CD4-positive, CD25-positive, alpha-beta regulatory T cell (primary cell): ENCODE measurements at places on chromosomes 5 and 9. TPM values are rescaled to one million over a fixed set of nuclear protein-coding genes. Genes with fewer than 3 reads are reported as not detected.

The KCNT1 gene
- not detected for polyA plus RNA-seq

The SLC6A3 gene
- not detected for polyA plus RNA-seq

The TJP2 gene
- polyA plus RNA-seq: 5.3 TPM

The PCDHGB4 gene
- not detected for polyA plus RNA-seq

The PKD2L2 gene
- polyA plus RNA-seq: 0.56 TPM

The TSLP gene
- not detected for polyA plus RNA-seq

The SPATA31A5 gene
- not detected for polyA plus RNA-seq

The IL4 gene
- polyA plus RNA-seq: 1.6 TPM

The PCDHGA5 gene
- 0.08 TPM for polyA plus RNA-seq

The WNT8A gene
- polyA plus RNA-seq: not detected

The PCDHB15 gene
- polyA plus RNA-seq: not detected

- DNase-seq: no peak
Observed at GRCh38 chr5:125209650-125210049, 463.2 kb upstream of the ZNF608 start.

DNA sequence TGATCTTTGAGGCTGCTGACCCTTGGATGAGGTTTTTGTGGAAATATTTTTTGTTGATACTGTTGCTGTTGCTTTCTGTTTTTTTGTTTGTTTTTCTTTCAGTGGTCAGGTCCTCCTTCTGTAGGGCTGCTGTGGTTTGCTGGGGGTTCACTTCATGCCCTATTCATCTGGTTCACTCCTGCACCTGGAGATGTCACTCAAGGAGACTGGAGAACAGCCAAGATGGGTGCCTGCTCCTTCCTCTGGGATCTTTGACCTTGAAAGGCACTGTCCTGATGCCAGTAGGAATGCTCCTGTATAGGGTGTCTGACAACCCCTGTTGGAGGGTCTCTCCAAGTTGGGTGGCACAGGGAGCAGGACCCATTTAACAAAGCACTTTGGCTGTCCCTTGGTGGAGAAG lies 67.0 kb upstream of the ACTBL2 start:
- DNase-seq: no peak

DNA sequence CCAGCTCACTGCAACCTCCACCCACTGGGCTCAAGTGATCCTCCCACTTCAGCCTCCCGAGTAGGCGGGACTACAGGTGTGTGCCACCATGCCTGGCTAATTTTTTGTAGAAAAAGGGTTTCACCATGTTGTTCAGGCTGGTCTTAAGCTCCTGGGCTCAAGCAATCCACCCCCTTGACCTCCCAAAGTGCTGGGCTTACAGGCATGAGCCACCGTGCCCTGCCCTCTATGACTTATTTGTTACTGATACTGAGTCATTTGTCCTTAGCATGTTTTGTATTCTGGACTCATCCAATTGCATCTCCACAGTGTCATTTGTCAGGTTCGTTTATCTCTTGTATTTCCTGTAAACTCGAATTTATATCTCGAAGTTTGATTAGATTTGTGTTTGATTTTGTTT lies 2.7 kb upstream of the ITK start:
- no peak for DNase-seq

DNA sequence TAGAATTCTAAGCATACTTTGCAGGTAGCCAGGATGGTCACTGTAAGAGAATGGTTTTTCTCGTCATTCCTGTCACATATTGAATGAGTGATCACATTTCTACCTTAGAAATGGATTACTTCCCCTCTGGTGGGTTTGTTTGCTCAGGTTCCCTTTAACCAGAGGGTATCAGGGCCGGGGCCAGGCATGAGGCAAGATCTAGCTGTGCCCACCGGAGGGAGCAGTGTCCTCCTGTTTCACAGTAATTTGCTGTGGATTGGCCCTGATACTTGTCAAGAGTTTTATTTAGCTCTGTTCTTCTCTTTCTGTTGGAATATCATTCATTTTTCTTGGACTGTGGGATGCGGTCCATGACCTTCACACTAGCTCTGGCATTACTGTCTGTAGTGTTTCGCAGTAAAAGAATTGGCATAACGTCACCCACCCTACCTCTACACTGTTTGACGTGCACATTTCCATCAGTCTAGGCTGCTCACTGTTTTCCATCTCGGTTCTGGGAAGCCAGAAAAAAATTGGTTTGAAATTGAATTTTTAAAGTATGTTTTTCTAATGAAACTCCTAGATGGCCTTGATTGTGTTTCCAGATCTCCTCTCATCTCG lies 42.4 kb upstream of the ZBED3 start:
- no peak for DNase-seq

GRCh38 chr5:21684992-21685391 lies 1168.2 kb downstream of the CDH12 start:
- no peak for DNase-seq

DNA sequence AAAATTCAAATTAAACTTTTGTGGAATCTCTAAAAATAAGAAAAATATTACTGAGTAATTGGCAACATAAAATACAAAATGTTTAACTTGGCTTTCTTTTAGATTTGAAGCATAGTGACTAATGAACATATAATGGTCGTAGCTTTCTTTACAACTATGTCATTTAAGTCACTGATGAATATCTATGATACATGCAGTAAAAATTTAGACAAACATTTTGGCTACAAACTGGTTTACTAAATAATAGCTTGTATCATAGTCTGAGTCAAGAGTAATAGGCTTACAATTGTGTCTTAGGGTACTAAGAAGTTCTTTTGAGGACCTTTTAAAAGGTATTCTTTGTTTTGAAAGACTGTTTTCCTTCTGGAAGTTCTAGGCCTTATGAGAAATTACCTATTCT lies 2.0 kb upstream of the APC start:
- DNase-seq: no peak

- peak; percentile 22 for DNase-seq
Observed at GRCh38 chr5:102681403-102681983, 73.6 kb upstream of the PAM start.

- DNase-seq: no peak
Observed at GRCh38 chr9:131098391-131099101, 2.2 kb downstream of the AIF1L start.

GRCh38 chr9:15349892-15350761 lies 43.1 kb upstream of the TTC39B start:
- DNase-seq: no peak

DNA sequence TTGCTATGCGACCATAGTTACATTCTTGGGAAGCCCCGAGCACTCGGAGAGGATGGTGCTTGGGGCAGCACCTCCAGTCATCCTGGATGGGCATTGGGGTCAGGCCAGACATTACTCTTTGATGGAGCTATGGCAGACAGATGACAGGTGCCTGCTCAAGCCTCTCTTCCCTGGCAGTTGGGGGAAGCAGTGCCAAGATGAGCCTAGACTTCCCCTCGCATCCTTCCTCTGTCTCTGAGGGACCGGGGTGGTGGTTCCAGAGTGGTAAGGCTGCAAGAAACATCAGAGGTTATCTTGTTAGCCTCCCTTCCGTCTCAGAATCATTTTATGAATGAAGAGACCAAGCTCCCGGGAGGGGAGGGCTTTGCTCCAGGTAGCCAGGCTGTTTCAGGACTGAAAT lies 2.8 kb upstream of the HMCN2 start:
- DNase-seq: no peak

DNA sequence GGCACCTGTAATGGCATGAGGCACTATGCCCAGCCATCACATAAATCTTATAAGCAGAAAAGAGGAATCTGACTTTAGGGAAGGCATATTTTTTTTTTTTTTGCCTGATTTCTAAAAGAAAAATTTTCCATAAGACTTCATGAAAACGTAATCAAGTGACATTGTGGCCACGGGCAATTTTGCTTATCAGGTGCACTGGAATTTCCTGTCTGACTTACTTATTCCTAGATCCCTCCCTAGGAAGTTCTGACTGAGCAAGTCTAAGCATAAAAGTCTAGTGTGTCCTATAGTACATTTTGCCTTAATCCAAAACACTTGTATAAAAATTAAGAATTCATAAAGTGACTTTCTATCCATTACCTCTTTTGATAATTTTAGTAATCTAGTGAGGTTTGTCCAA lies 12.5 kb downstream of the C5orf46 start:
- DNase-seq: no peak

GRCh38 chr5:169629847-169630548 lies 7.1 kb upstream of the DOCK2 start:
- no peak for DNase-seq

GRCh38 chr5:159978358-159978757 lies 30.6 kb upstream of the TTC1 start:
- no peak for DNase-seq

- DNase-seq: no peak
Observed at GRCh38 chr9:136046554-136046920, 48.6 kb downstream of the NACC2 start.

- no peak for DNase-seq
Observed at GRCh38 chr5:116248432-116248831, 163.6 kb downstream of the COMMD10 start.

- no peak for DNase-seq
Observed at GRCh38 chr9:132589148-132590036, 7.0 kb downstream of the BARHL1 start.

DNA sequence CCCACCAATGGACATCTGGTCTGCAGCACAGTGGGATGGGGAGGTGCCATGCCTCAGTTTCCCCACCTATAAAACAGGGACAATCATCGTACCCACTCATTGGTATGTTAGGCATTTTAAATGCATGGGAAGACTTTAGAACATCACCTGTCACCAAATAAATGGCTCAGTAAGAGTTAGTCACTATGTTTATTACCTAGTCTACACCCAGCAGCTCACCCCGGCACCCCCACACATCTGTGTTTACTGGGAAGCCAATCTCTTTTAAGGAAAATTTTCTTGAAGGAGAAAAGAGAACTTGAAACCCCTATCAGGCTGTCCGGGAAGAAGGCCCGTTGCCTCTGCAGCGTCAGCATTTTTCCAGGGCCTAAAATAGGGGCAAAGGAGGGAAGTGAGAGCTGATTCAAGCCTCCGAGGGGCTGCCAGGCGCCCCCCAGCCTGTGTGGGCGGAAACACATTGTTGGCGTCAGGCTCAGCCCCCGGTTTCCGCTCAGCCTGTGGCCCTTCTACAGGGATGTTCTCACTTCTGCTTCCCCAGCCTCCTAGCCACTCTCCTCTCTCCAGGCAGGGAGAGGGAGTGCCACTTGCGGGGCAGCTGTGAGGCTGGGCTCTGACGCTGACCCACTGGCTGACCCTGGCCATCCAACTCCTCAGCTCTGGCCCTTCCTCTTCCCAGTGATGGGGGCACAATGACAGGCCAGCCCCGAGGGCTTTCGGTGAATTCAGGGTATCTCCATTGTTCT lies 4.6 kb downstream of the CSF1R start:
- DNase-seq: no peak

DNA sequence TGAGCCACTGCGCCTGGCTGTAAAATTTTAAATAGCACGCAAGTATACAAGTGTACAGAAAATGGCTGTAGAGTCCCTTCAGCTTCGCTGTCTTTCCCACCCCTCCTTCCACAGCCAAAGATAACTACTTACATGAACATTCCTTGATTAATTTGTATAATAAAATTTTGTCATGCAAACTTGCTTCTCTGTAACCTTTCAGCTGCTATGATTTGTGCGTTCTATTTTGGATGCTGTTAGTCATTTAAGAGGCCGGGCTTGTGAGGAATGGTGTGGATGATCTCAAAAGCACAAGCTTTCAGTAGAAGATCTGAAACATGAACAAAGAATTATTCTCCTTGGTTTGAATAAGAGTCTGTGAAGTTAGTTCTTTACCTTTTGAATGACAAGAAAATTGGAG lies 115.0 kb upstream of the TLE1 start:
- no peak for DNase-seq

GRCh38 chr5:74587890-74588289 lies 52.6 kb downstream of the ENC1 start:
- no peak for DNase-seq

DNA sequence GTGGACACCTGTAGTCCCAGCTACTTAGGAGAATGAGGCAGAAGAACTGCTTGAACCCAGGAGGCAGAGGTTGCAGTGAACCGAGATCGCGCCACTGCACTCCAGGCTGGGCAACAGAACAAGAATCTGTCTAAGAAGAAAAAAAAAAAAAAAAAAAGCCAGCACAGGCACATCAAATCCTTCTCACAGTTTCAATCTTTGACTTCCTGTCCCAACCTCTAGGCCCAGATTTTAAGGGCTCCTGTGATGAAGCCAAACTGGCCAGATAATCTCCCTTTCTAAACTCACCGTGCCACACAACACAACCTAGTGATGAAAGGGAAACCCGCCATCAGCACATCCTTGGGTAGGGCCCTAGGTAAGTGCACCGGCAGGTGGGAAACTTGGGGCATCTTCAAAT lies 58.1 kb downstream of the ROR2 start:
- DNase-seq: no peak

- DNase-seq: no peak
Observed at GRCh38 chr5:7500256-7500655, 104.3 kb downstream of the ADCY2 start.

DNA sequence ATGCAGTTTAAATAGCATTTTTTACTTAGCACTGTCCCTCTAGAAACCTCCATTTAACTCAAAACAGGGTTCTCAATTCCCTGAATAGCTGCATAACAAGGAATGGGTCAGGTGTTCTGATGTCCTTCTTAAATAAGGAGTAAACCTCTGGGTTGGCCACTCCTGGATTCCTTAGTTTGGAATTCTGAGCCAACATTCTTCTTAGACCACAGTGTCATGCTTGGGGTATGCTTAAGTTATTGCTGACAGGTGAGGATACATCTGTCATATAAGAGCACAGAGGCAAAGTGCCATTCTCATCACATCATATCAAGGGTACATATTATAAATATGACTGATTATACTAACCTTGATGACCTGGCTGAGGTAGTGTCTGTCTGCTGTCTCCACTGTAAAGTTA lies 179.9 kb upstream of the SEMA6A start:
- no peak for DNase-seq

DNA sequence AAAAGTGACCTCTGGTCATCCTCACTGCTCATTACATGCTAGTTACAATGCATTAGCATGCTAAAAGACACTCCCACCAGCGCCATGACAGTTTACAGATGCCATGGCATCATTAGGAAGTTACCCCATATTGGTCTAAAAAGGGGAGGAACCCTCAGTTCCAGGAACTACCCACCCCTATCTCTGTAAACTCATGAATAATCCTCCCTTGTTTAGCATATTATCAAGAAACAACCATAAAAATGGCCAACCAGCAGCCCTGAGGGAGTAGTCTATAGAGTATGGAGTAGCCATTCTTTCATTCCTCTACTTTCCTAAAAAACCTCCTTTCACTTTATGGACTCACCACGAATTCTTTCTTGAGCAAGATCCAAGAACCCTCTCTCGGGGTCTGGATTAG lies 89.4 kb downstream of the ATPSCKMT start:
- no peak for DNase-seq
